ENCODE measurements at places on chromosomes 3 and 15.

DNA sequence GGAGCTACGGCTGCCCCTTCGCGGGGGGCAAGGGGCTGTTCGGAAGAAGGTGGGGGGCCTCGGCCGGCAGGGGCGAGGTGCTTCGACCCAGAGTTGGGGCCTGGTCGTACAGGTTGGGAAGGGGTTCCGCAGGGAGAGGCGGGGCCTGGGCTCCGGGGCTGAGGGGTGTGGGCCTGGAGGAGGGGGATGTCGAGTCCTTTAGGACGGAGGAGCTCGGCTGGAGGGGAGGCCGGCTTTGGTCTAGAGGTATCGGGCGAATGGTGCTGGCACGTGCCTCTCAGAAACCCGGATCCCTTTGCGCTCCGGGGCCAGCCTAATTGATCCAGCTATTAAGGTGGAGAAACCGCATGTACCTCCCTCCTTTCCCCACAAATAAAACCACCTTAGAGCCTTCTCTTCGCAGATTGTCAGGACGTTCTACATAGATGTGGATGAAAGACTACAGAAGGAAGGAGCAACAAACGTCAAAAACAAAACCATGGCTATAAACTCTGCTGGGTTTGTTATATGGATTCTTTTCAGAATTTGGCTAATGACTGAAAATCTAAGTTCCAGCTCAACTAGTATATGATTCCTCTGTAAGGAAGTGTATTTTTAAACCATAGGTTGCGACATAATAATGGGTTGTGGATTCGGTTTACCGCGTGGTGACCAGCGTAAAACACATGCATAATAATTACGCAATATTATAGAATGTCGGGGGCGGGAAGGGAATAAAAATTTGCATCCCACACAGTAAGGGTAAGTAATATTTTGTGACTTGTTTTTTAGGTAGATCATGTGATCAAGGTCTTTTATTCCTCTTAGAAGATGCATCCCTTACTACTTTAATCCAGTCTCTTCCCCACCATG, 644 bp upstream of the NGLY1 start:
- peak; percentile 19 for DNase-seq

DNA sequence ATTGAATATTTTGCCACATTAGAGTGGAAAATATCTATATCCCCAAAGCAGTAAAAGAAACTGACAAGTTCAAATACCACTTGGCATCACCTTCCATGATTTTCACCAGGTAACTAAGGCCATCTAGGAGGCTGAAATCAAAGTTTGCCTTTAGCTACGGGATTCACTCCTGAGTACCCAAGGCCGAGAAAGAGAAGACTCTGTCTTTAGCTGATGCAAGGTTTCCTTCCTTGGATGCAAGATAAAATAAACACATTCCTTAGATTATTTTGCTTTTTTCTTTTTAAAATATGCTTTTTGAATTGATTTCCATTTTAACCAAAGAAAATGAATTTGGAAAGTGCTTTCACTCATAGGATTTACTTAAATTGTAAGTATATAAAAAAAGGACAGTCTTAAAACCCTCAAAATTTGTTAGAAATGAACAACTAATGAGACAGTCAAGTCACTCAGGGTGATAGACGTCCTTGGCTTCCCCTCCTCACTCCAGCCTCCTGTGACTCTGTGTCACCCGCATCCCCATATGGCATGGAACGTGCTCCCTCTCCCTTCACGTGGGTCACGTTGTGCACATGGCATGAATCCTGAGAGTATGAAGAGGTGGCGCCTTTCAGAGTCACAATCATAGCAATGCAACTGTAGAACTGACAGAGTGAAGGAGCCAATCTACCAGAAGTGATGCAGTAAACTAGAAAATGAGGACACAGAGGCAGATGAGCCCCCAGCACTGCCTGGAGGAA, 148.4 kb downstream of the RTP4 start:
- DNase-seq, result no peak

DNA sequence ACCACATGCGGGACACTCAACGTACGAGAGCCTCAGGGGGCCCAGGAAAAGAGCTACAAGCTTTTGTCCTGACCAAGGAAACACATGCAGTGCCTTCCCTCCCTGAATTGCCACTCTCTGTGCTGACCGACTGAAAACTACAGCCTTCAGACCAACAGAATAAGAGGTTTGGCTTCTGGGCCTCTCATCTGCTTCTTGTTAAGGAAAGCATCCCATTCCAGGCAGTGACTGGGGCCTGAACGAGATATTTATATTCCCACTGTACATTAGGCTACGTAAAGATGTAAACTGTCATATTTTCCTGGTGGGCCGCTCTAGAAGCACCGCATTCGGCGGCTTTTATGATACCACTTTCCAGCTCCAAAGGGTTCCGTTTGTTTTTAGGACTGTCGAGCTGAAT, 208.9 kb upstream of the TPM1 start:
- no peak for DNase-seq

- DNase-seq, result no peak
Observed at GRCh38 chr15:69920221-69920620, 177.5 kb downstream of the TLE3 start.

- DNase-seq, result no peak
Observed at GRCh38 chr15:90677807-90678790, 39.0 kb upstream of the BLM start.

Data from NCI-H510A treated with DMSO at 0.1 percent for 48 hours (cell line).